A549 (cell line): ENCODE measurements at places on chromosomes 1 and 21. TPM values are rescaled to one million over a fixed set of nuclear protein-coding genes. Genes with fewer than 3 reads are reported as not detected.

GRCh38 chr1:50417946-50418599 lies 5.2 kb downstream of the DMRTA2 start:
- no peak for DNase-seq

DNA sequence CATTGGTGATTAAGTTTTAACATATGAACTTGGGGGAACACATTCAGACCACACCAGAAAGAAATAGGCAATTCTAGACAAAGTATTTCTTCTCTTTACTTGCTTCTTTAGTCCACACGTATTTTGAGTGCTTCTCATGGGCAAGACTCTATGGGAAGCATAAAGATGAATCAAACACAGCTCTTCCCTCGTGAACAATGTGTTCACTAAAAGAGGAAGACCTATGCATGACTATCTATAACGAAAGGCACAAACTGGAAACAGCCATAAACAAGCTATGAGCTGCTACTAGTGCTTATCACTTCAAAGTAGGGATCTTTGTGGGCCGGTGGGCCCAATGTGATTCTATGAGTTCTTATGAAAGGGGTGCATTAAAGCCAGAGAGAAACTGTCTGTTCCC lies 53.0 kb upstream of the PRDX6 start:
- no peak for DNase-seq

DNA sequence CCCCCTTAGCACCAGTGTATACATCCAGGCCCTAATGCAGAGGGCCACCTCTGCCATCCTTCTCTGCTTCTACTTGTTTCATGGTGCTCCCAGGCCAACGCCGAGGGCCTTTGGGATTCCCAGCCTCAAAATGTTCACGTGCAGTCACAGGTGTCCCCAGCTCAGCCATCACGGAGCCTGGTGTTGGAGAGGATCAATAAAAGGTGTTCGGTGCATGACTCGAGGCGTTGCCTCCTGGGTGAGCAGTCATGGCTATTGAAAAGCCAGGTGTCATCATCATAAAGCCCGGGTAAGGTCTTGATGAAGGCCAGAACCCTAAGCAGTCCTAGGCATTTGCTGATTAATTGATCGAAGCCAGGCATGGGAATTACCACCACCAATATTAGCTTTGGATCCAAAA lies 76.1 kb downstream of the ABCA4 start:
- DNase-seq, result no peak

DNA sequence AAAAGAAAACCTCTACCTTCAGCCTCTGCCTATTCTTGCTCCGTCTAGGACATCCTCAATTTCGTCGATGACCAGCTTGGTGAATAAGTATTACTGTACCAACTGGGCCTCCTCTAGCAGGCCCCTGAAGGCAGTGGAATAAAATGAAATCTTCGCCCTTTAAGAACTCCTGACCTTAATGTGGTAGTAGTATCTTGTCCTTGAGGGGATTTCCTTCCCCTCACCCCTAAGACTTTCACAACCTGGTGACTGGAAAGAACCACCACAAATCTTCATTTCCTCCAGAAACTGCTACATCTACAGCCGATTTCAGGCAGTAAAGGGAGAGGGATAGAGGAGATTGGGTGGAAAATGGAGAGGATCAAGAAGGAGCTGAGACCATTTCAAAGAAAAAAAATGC lies 1.6 kb upstream of the HAX1 start:
- DNase-seq, result no peak

- DNase-seq, result no peak
Observed at GRCh38 chr1:182229921-182230491, 161.6 kb downstream of the GLUL start.

- no peak for DNase-seq
Observed at GRCh38 chr1:182589520-182589919, 464 bp upstream of the RNASEL start.

DNA sequence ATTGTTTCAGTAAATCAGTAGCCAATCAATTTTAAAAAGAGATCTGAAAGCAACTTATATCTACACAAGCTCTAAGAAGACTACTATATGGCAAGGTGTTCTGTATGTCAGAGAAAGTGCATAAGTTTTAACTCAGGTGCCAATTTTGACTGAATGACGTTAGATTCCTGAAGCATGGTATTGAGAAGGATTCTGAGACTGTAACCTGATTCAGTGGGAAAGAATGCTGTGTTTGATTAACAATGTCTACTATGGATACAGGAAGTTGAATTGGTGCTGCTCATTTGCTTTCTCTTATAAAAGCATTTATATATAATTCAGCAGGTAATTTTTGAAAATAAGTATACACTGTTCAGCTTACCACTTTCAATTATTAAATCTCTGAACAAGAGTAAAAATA lies 156.3 kb downstream of the PAPPA2 start:
- DNase-seq, result no peak

Gene EYA3
- 5.3 to 6.2 TPM (median 5.7 TPM) in 3 replicates for polyA plus RNA-seq

Gene NIPAL3
- 4.5 to 5.2 TPM (median 5.1 TPM) in 3 replicates for polyA plus RNA-seq

DNA sequence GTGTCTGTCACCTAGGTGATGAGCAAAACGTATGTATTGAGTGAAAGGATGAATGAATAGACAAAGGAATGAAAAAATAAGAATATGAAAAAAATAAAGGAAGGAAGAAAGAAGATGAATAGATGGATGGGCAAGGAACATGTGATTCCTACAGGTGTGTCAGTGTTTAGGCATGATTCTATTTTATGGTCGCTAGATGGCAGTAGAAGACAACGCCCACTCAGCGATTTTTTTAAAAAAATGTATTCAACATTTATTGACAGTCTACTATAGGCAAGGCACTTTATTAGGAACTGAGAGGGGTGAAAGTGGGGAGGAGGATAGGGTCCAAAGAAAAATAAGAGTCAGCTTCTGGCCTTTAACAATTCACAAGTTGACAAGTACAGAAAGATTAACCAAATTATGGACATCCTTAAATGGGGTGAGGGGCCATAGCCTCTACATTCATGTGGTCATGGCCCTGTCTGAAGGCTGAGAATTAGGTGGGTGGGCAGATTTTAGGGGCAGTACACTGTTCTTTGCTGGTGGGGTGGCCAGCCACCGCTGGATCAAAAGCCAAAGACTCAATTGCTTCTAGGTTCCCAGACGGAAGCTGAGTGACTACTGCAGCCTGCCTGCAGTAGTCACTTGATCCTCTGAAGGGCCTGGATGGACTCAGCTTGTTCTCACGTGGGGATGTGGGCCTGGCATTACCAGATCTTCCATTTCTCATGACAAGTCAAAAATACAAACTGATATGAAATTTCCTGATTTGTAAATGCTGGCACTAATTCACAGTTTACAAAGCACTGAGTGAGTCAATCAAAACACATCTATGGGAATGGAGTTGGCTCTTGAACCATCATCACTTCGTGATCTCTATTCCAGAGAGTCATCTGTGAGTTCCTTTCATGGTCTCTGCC lies 83.9 kb downstream of the FASLG start:
- DNase-seq, result peak; percentile 47

Gene C8B
- polyA plus RNA-seq, result not detected in 3 replicates

- no peak for DNase-seq
Observed at GRCh38 chr1:230303822-230304221, 122.3 kb downstream of the PGBD5 start.

GRCh38 chr1:85314726-85315125 lies 38.3 kb upstream of the BCL10 start:
- DNase-seq, result no peak

DNA sequence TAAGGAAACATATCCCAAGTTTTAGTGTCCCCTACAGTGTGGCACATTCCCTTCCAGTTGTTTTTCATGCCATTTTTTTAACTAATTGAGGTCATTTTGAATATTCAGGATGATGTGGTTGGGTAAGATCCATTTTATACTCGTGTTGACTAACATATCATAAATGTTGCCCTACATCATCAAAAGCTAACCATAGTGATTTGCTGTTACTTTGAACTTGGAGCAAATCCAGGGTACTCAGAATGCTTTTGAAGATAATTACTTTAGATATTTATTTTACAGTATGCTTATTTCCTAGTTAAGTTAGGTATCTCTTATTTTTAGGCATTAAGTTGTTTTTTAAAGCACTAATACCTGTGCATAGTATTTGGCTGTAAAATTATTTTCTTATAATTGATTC lies 57.8 kb downstream of the DYRK1A start:
- DNase-seq, result no peak
